CD4-positive, alpha-beta T cell treated with Interleukin-17A for 4 hours (primary cell): ENCODE measurements at places on chromosomes 13 and 19.
A peak's percentile ranks its signal among the peaks of the same experiment; 100 is the strongest.

GRCh38 chr19:7904074-7905020, 670 bp downstream of the MAP2K7 start:
- DNase-seq, result no peak

- peak; percentile 90 for DNase-seq
Observed at GRCh38 chr19:19627621-19628500, at the start of gene LPAR2. Gene LPAR2, minus strand, starts transcription at chr19:19628220. Its CDS starts 945 bp downstream, at chr19:19627275.

GRCh38 chr19:38388349-38389100, at the start of gene SPRED3:
Gene SPRED3, plus strand, starts transcription at chr19:38388697. Its CDS starts 1,606 bp downstream, at chr19:38390303.
- DNase-seq, result peak; percentile 53

- no peak for DNase-seq
Observed at GRCh38 chr13:33326723-33327122, 41.2 kb upstream of the STARD13 start.

DNA sequence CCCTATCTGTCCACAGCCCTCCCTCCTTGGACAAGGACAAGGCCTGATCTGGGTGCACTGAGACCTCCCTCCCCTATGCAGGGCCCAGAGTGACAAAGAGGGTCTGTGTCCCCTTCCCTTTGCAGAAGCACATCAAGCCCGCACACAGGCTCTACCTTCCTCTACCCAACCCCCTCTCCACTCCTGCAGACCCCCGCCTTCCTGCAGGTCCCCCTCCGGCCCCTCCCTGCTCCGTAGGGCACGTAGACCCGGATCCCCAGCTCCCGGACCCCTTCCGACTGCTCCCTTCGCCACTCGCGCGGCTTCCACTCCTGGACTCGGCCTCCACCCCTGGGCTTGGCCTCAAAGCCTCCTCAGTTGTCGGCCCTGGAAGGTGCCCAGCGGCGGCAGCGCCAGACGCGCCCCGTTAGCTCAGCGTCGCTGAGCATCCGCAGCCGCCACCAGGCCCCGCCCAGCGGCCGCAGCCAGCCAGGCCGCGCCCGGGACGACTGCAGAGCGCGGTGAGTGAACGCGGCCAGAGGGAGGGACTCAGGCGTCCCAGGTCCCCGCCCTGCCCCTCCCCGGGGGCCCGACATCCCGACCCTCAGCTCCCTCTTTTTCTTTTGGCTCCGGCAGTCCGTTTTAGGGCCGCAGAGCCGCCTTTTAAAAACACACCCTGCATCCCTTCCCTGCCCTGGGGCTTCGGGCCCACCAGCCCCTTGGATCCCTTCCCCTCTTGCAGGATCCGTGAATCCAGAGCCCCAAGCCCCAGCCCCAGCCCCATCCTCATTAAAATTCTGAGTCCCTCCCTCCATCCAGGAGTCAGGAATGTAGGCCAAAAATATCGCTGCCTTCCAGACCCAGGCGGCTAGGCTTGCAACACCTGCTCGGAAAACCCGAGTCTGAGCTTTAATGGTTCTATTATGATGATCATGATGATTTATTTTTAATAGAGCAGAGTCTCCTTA, 1.5 kb upstream of the MYADM start:
- DNase-seq, result peak; percentile 72
